ENCODE measurements at places on chromosomes 13 and 19. TPM values are rescaled to one million over a fixed set of nuclear protein-coding genes. Genes with fewer than 3 reads are reported as not detected.
A peak's percentile ranks its signal among the peaks of the same experiment; 100 is the strongest.

Gene IGSF23
- total RNA-seq, result not detected

Gene SPACA4
- 6.0 TPM for total RNA-seq

Gene ARHGAP35
- 75.0 TPM for total RNA-seq

DNA sequence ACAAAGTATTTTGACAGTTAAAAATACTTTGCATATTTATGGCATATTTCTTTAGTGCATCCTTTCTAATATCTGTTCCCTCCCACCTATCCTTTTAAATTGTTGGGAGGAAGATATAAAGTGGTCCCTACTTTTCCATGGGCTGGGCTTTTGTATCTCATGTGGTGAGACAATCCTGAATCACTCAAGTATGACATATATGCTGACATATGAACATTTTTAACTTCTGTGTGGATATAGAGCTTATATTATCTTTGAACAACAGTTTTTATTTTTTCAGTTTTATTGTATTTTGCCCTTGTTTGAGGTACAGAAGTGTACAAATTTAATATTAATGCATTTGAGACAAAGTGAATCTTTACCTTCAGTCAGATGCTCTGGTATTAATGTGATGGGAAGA is 3.4 kb downstream of the ZMYM2 start:
- no peak overlapping the region for H3K4me3 ChIP-seq
- no peaks in the 10 kb centered on the region for H3K36me3 ChIP-seq
- H3K27me3 ChIP-seq, result no peaks in the 10 kb centered on the region

DNA sequence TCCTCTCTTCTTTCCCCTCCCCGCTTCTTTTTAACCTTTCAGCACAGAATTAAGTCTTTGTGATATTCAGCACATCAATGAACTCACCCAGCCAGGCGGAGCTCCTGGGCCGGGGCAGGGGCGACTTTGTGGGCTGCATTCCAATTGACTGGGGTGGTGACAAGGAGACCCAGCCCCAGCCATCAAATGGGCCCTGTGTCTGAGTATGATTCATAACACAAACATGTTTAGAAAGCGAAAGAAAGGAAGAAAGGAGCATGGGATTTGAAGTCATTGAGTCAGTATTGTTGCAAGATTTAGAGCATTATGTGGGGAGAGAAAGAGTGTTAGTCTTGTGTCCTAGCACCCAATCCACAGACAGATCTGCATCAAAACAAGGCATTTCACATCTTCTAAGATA is 185.3 kb downstream of the LHFPL6 start:
- H3K36me3 ChIP-seq, result no peaks in the 10 kb centered on the region
- H3K27me3 ChIP-seq, result no peaks in the 10 kb centered on the region
- H3K27ac ChIP-seq, result no peak overlapping the region
- no peaks in the 10 kb centered on the region for H3K4me1 ChIP-seq

DNA sequence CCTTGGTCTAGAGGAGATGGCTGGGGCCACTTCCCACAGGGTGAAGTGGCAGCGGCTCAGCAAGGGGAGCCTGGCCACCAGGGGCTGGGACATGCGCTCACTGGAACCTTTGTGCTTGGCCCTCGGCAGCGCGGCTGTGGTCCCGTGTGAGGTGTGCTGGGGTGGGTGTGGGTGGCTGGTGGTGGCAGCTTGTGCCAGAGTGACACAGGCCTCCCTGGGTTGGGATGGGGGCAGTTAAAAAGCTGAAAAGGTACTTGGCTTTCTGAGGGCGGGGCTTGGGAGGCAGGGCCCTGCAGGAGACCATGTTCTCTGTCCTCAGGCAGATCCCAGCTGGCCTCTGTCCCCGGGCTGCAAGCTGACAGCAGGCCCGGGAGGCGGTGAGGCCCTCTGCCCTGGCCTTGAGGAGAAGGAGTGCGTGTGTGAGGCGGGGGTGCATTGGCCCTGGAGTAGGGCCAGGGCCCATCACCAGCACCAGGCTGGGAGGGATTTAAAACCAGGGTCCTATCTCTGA is 17.3 kb downstream of the MPND start:
- H3K4me3 ChIP-seq, result no peak overlapping the region
- no peaks in the 10 kb centered on the region for H3K4me1 ChIP-seq
- no peaks in the 10 kb centered on the region for H3K36me3 ChIP-seq
- H3K27ac ChIP-seq, result peak overlapping the region; percentile 55

Gene NUMBL
- total RNA-seq, result 102 TPM

DNA sequence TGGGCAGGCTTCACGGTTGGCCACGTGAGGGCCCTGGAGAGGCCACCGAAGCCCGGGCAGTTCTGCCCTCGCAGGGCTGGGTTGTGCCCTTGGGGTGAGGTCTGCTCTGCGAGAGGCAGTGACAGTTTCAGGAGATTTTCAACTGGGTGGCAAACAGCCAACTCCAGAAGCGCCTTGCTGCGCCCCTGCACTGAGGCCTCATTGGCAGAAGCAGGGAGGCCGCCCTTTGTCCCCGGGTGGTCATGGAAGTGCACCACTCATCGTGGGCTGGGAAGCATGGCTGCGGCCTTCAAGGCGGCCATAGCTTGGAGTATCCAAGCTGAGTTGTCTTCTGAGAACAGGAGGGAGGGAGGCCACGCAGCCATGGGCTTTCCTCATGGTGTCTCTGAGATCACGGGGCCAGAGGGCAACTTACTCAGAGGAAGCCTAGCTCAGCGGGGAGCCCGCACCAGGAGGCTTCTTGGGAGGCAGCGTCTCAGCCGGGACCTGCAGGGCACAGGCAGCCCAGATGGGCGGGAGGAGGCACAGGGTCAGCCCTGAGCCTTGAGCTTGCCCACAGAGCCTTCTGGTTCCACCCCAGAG is 14.8 kb downstream of the PLEKHJ1 start:
- H3K27me3 ChIP-seq, result no peaks in the 10 kb centered on the region
- peaks cover 20% of the 10 kb centered on the region for H3K36me3 ChIP-seq
- no peak for DNase-seq
- no peak overlapping the region for H3K27ac ChIP-seq

DNA sequence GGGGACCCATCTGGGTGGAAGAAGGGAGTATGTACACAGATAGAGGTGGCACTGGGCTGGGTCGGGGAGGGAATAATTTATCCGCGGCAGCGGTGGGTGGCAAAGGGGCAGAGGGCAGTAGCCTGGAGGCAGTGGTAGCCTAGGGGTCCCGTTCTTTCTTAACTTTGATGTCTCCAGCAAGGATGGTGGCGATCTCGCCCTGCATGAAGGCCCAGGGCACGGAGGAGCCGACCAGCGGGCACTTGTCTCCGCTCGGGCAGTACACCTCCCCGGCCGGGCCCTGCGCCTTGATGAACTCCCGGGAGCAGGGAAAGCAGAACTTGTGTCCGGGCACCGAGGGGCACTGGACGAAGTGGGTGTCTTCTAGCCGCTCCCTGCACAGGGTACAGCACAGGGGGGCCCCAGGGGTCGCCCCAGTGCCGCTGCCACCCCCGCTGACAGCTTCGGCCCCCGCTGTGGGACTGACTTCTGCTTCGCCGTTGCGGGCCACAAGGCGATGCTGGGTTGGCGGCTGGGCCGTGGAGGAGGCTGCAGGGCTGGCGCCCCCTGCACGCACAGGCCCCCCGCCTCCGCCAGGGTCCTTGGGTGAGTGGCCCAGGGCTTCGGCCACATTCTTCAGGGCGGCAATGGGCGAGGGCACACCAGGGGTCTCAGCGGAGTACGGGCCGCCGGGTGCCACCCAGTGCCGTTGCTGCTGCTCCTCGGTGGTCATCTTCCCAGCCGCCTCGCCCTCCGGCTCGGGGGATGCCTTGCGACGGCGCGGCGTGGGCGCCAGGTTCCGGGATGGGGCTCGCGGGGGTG is 1.9 kb downstream of the IRF2BP1 start:
- H3K27me3 ChIP-seq, result no peaks in the 10 kb centered on the region
- no peak for DNase-seq
- no peaks in the 10 kb centered on the region for H3K36me3 ChIP-seq
- H3K27ac ChIP-seq, result no peak overlapping the region
- peaks cover 24% of the 10 kb centered on the region for H3K4me1 ChIP-seq

Gene ZIC2
- 0.05 TPM for total RNA-seq

Gene ZNF580
- 70.5 TPM for total RNA-seq

Gene TNNI3
- not detected for total RNA-seq

DNA sequence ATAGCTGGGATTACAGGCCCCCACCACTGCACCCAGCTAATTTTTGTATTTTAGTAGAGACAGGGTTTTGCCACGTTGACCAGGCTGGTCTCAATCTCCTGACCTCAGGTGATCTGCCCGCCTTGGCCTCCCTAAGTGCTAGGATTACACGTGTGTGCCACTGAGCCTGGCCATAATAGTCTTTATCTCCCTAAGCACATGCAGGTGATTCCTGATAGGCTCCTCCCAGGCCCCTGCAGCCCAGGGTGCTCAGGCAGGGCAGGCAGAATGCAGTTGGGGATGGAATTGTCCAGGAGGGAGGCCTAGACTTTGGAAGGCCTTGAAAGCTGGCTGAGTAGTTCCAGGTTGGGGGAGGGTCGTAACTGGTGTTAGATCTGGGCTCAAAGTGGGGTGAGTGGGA is 8.5 kb downstream of the ZNF526 start:
- peaks cover 12% of the 10 kb centered on the region for H3K36me3 ChIP-seq
- no peak overlapping the region for H3K27ac ChIP-seq
- DNase-seq, result no peak
- H3K27me3 ChIP-seq, result no peaks in the 10 kb centered on the region
- H3K4me3 ChIP-seq, result no peak overlapping the region
- no peaks in the 10 kb centered on the region for H3K4me1 ChIP-seq

DNA sequence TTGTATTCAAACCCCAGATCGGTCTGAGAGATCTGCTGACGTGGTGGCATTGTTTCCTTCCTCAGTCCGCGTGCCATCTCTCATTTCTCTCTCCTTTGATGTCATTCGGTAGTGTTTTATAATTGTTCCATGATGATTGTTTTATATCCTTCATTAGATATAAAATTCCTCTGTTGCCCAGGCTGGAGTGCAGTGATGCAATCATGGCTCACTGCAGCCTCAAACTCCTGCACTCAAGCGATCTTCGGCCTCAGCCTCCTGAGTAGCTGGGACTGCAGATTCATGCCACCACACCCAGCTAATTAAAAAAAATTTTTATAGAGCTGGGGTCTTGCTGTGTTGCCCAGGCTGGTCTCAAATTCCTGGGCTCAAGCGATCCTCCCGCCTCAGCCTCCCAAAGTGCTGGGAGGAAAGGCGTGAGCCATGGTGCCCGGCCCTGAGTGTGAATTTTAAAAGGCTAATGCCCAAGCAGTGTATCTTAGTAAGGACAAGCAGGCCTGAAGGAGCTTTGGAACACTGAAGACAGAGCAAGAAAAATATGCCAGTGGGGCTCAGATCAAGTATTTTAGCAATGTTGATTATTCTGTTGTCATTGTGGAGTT is 5.3 kb downstream of the ZNF57 start:
- peaks cover 8% of the 10 kb centered on the region for H3K4me1 ChIP-seq
- H3K27me3 ChIP-seq, result no peaks in the 10 kb centered on the region
- no peak overlapping the region for H3K4me3 ChIP-seq
- no peaks in the 10 kb centered on the region for H3K36me3 ChIP-seq

DNA sequence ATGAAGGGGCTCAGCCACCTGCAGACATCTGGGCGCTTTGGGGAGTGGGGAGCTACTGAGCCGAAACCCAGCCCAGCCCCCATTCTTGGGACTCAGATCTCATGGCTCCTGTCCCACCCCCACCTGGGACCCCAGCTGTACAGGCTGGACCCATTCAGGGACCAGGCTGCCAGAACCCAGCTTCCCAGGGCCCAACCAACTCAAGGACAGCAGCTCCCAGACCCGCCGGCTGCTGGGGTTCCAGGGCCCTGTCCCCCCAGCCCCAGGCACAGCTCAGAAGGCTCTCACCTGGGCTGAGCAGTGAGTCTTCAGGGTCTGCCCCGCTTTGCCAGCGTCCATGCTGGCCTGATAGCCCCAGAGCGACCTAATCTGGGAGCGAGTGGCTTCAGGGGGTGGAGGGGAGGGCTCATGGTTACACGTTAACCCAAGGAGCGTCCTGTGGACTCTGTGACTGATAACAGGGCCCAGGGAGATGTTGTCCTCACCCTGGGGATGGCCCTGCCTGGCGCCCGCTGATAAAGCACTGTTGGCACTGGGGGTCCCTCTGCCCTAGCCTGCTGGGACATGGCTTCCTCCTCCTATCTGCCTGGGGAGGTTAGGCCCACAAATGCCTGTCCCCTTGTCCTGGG is at the start of gene TMEM86B:
Gene TMEM86B (minus strand): TSS at position 361 of the 629 bp plus-strand sequence. CDS start 22 bp downstream, at position 339.
- H3K4me1 ChIP-seq, result no peaks in the 10 kb centered on the region
- peaks cover 14% of the 10 kb centered on the region for H3K36me3 ChIP-seq
- no peaks in the 10 kb centered on the region for H3K27me3 ChIP-seq
- DNase-seq, result no peak

DNA sequence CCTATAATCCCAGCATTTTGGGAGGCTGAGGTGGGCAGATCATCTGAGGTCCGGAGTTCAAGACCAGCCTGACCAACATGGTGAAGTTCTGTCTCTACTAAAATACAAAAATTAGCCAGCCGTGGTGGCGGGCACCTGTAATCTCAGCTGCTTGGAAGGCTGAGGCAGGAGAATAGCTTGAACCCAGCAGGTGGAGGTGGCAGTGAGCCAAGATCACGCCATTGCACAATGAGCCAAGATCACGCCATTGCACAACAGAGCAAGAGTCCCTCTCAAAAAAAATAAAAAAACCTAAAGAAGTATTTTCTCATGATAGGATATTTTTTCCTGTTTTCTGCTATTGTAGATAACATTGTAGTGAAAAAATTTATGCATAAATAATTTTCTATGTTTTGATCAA is 13.3 kb downstream of the IFT88 start:
- no peaks in the 10 kb centered on the region for H3K27me3 ChIP-seq
- no peak overlapping the region for H3K27ac ChIP-seq
- H3K4me1 ChIP-seq, result no peaks in the 10 kb centered on the region
- no peak for DNase-seq

GRCh38 chr13:32254916-32255723 is 60.0 kb downstream of the ZAR1L start:
- no peaks in the 10 kb centered on the region for H3K27me3 ChIP-seq
- H3K4me3 ChIP-seq, result peak overlapping the region; percentile 8
- H3K27ac ChIP-seq, result peak overlapping the region; percentile 61
- no peak for DNase-seq
- no peaks in the 10 kb centered on the region for H3K4me1 ChIP-seq
- no peaks in the 10 kb centered on the region for H3K36me3 ChIP-seq

GRCh38 chr19:22619371-22619770 is 14.8 kb upstream of the ZNF492 start:
- no peaks in the 10 kb centered on the region for H3K36me3 ChIP-seq
- no peak overlapping the region for H3K27ac ChIP-seq
- no peak for DNase-seq
- no peaks in the 10 kb centered on the region for H3K4me1 ChIP-seq

- peak; percentile 100 for DNase-seq
- peaks cover 7% of the 10 kb centered on the region for H3K4me1 ChIP-seq
- peak within 1 kb of the TSS; percentile 47 for H3K4me3 ChIP-seq
- peak within 1 kb of the TSS; percentile 100 for H3K27ac ChIP-seq
Measured at GRCh38 chr19:58572818-58573657, at the start of gene MZF1. TSS of gene MZF1 (minus strand) at chr19:58573335. CDS start at chr19:58571389, 1,946 bp downstream.

DNA sequence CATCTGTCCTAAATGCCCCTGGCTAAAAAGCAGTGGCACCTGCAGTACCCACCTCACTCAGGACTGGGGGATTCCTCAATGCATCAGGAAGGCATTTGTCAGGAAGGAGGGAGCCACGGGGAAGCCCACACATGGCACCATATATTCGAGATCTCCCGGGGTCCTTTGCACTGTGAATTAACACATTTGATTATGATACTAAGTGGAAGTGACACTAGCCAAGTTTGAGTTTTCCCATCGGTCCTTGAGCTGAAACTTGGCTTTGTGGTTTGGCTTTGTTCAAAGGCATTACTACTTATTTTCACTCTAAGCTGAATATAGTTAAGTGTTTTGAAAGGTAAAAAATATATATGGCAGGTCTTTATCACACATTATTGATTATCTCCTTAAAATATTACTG is 168.7 kb upstream of the MYO16 start:
- no peaks in the 10 kb centered on the region for H3K27me3 ChIP-seq
- no peaks in the 10 kb centered on the region for H3K36me3 ChIP-seq
- no peak overlapping the region for H3K27ac ChIP-seq
- H3K4me1 ChIP-seq, result no peaks in the 10 kb centered on the region
- no peak overlapping the region for H3K4me3 ChIP-seq
- DNase-seq, result no peak

Gene IL4I1
- total RNA-seq, result 2.5 TPM

Gene SPPL2B
- total RNA-seq, result 87.1 TPM
